ENCODE measurements at places on chromosomes 13 and 19.
A peak's percentile ranks its signal among the peaks of the same experiment; 100 is the strongest.

GRCh38 chr13:40061466-40062450 is 406.3 kb downstream of the COG6 start:
- DNase-seq, result no peak

GRCh38 chr13:74920361-74920760 is 561.6 kb downstream of the TBC1D4 start:
- DNase-seq, result no peak

- DNase-seq, result no peak
Observed at GRCh38 chr13:99610702-99611289, 109.5 kb downstream of the TM9SF2 start.

DNA sequence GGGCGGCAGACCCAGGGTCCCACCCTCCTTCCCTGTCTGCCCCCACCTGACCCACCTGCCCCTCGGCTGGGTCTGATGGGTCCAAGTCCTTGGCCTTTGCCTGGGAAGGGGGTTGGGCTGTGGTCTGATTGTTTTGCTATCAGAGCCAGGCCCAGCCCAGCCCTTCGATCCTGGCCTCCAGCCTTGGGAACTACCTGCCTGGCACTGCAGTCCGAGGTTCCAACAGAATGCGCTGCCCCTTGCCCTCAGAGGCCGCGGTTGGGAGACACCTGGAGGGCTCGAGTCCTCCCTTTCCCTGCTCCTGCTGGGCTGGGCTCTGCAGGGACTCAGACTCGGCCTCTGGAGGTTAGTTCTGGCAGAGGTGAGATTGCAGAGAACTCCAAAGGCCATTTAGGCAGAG is 1.6 kb downstream of the CCL25 start:
- DNase-seq, result no peak

DNA sequence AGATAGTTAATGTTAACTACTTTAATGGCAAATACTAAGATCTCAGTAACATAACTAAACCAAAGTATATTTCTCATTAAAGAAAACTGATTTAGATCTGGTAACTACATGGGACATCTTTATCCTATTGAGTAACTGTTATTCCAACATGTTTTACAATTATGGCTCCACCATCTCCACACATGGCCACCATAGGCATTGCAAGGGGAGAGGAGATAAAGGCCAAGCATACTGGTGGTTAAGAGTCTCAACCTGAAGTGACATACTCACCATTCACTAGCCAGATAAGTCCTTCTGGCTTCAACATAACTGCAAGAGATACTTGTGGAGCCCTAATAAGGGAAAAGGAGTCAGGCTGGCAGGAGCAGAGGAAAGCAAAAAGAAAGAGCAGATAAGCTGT is 1586.4 kb upstream of the SPRY2 start:
- no peak for DNase-seq

GRCh38 chr13:97068151-97068550 is 73.9 kb upstream of the OXGR1 start:
- no peak for DNase-seq

DNA sequence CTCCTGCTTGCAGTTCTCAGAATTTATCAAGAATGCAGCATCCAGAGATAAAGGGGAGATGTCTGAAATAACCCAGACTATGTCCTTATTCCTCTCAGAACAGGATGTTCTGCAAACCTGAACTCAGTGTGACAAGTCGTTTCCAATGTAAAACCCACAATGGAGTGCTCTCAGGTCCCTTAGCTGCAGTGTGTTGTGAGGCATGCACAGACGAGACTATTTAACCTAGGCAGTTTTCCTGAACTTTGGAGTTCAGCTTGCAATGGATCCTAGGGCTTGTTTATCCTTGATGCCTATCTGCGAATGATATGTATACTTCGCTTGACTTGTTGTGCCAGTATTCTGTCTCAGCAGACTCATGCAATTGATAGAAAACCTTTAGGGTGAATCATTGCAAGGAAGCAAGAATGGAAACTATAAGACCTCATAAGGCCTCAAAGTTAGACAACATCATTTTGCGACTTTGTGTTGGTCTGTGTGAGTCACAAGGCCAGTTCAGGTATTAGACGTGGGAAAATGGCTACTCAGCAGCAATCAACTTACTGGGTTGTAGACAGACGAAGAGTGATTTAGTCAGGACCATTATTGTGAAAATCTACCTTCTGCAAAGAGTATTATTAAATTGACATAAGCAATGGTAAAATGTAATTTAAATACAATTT is 2439.9 kb upstream of the PCDH20 start:
- no peak for DNase-seq

DNA sequence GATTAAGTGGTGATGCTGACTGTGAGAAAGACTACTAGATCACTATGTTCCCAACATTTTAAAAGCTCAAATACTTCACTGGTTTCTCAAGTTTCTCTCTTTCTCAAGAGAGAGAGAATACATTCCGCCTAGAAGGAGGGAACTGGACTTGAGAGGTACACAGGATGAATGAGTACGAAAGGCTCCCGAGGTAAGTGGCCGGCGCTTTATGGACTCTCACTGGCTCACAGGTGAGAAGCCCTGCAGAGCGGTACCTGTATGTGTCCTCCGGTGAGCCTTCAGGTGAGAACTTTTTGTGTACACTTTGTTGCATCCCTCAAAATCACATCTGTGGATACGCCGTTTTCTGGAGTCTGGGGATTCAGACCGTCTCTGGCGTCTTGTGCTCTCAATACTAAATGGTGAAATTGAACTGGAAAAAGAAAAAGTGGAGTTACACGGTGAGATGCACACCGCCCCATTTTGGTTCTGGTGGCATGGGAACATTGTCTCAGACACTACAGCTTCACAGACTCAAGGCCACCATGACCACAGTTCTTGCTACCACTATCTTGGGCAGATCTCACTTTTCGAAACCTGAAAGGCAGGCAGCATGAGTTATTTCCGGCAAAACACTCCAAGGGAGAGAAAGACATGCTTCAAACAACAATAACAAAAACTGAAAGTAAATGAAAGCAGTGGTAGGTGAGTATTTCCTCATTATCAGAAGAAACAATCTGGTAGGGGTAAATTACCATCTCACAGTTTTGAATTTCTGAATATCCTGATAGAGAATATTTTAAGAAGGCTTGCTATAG is 418.9 kb downstream of the KLF12 start:
- peak; percentile 23 for DNase-seq

DNA sequence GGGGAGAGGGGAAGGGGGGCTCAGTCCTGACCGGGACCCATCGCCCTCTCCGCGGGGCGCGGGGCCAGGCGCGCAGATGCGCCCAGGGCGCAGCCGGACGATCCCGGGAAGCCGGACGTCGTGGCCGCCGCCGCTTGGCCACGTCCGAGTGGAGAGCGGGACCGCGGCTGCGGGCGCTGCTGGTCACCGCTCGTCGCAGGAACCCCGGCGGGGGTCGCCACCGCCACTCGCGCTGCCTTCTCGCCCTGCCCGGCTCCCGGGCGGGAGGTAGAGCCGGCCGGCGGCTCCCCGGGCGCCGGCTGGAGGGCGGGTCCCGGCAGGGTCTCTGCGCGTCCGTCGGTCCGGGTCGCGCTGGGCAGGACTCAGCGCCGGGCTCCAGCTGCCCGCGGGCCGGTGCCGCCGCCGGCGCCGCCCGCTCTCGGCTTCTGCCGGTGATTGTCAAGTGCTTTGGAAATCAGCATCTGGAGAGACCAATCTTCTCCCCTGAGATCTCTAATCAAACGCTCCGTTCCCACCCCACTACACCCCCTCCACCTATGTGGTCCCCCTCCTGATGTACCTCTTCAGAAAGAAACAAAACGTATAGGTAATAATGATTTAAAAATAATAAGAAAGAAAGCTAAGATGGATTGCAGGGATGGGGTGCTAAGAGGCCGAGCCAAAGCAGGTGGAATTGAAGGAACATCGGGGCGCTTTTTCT is 464.4 kb downstream of the ITGBL1 start:
- DNase-seq, result no peak

GRCh38 chr13:66532146-66532545 is 698.0 kb downstream of the PCDH9 start:
- no peak for DNase-seq

DNA sequence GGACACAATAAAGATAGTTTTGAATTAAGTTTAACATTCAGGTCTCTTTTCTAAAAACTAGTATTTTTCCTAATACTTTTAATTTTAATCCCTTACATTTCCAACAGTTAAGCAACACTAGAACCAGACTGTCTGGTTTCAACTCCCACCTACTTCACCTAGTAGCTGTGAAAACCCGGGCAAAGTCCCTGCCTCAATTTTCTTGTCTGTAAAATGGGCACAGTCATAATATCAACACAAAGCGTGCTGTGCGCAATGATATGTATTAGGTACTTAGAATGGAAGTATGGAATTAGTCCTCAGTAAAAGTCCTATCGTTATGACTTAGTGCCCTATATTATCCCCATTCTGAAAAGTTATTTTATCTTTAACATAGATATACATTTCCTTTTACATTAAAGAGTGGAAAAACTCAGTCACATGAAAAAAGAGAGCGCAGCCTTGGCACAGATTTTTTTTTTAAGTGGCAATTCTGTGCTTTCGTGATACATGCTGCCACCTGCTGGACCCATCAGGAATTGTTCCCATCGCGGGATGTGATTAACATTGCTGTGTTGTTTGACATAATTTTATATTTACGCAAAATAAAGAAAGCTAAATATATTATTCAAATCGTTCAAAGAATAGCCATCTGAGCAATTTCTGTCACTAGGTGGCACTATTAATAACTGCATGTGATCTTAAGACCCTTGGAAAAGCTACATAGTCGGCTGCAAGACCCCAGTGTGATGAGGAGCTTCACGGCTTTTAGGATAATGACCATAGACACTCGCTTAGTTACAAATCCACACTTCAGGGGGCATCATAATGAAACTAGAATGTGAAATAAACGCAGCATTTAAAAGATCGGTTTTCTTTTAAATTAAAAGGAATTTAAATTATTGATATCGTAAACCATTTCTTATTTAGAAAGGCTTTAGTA is 59.9 kb downstream of the LIG4 start:
- peak; percentile 7 for DNase-seq

GRCh38 chr13:99605420-99606323 is 104.4 kb downstream of the TM9SF2 start:
- peak; percentile 21 for DNase-seq

DNA sequence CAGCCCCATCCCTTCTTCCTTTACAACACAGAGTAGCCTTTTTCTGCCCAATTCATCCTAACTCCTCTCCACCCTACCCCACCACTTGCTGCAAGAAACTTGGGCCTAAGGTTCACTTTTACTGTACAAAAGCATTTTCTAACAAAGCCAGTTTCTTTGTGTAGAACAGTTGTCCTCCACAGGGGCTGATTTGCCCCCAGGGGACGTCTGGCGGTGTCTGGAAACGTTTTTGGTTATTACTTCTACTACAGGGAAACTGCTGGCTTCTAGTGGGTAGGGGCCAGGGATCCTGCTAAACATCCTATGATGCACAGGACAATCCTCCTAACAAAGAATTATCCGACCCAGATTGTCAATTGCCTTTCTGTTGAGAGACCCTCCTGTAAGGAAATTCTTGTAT is 7.3 kb upstream of the LMO7 start:
- no peak for DNase-seq

DNA sequence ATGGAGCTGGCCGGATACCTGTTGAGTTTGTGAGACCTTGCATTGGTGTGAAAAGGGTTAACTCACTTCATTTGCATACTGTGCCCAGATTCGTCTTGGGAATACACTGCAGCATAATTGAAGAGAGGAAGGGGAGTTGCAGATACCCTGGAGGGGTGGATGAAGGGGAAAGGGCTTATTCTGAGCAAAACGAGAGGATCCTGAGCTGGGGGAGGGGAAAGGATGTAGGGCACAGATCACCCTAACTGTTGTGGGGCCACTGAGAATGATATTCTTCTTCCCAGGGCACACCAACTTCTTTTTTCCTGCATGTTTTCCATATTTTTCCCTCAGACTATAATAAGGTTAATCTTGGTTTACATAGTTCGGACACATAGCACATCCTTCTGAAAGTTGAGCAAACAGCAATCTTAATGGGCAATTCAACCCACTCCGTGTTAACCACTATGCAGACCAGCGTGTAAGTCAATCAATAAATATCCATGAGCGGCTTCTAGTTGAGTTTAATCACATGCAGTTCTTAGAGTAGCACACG is 11.7 kb upstream of the PTPRS start:
- no peak for DNase-seq

- DNase-seq, result no peak
Observed at GRCh38 chr19:19053508-19054314, 10.1 kb upstream of the SLC25A42 start.

GRCh38 chr19:10748927-10749434 is 31.1 kb downstream of the DNM2 start:
- no peak for DNase-seq

DNA sequence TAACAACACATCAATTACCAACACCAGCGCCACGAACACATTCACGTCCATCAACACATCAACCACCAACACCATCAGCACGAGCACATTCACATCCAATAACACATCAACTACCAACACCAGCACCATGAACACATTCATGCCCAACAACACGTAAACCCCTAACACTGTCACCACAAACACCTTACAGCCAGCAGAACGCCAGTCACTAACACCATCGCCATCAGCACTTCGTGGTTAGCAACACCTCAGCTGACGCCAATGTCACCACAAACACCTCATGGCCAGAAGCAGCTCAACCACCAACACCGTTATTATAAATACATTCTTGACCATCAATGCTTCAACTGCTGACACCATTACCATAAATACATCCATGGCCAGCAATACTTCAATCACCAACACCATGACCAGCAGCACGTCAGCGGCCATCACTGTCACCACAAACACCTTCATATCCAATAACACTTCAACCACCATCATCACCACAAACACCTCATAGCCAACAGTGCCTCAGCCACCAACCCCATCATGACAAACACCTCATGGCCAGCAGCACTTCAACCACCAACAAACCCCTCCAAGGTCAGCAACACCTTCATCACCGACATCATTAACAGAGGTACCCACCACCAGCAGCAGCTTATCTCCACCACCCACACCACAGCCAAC is 9.4 kb downstream of the FCER2 start:
- no peak for DNase-seq

DNA sequence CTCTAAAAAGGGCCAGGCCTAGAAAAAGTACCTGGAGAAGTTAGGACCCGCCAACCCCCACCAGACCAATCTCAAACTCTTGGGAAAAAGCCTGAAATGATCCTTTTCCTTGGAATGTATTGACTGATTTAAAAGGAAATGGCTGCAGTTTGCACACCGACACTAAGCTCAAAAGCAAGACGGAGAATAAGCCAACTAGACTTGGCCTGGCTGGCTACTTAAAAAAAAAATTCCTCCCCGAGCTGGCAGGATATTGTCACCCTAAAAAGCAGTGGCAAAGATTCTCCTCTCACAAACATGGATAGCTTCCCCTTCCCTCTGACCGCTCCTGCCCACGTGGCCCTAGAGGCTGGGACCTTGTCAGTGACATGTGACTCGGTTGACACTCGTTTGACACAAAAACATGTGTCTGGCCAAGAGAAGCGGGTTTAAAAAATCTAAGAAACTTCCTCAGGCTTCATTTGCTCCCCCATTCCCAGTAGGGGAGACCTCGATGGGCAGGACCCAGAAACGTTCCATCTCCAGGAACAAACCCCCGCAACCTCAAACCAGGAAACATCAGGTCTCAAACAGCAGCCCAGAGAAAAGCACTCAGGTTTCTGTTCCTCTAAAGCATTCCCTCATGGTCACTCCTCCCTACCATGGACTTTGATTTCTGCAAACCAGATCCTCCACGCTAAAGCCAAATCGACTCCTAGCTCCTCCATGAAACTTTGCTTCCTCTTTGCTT is 1.3 kb downstream of the RFX1 start:
- no peak for DNase-seq

GRCh38 chr19:17951990-17952976 is 14.6 kb upstream of the KCNN1 start:
- no peak for DNase-seq

- DNase-seq, result no peak
Observed at GRCh38 chr13:77828799-77829198, 89.8 kb downstream of the EDNRB start.

GRCh38 chr13:68050761-68051160 is 820.6 kb upstream of the PCDH9 start:
- DNase-seq, result no peak
